ENCODE measurements at places on chromosomes 12 and 14.

- DNase-seq: no peak
Observed at GRCh38 chr12:1845886-1846285, 25.5 kb downstream of the LRTM2 start.

DNA sequence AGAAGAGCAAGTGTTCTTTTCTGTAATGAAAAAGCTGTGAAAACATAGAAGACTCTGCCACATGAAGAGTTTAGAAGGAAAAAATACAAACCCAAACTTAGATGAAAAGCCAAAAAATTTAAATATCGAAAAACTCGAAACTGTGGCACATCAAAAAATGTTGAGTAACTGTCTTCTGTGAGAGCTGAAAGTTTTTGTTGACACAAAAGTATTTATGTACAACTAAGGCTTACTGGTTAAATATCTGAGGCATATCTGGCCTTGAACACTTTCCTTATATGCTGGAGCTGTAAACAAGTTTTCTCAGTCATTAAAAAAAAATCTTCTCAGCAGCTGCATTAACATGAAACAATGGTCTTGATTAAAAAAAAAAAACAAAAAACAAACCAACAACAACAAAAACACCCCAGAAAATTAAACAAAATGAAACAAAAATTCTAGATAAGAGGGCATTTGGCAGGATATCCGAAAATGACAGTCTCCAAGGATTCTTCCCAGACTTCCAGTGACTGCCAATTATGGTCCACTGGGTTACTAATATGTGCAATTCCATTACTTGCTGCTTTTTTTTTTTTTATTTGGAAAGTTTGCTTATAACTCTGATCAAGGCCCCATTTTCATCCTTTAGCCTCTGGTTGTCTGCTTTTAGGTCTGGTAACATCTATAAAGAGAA is 84.7 kb upstream of the PAWR start:
- no peak for DNase-seq

GRCh38 chr14:95174184-95174792 is 17.0 kb upstream of the DICER1 start:
- no peak for DNase-seq

GRCh38 chr12:81573228-81573627 is 185.9 kb downstream of the PPFIA2 start:
- no peak for DNase-seq

DNA sequence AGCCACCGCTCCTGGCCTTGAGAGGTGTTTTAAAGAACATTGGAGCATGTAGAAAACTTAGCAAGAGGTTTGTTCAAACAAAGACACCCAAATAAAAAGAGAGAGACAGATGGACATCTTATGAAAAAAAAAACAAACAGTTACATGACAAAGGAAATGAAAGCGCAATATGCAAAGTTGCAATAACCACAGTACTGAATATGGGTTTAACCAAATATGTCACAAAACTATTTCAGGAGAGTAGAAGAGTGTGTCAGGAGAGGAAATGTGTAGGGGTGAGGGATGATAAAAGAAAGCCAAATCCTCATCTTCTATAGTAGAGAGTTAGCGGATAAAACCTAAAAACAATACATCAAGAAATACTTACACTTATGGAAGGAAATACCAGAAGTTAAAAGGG is 98.4 kb downstream of the GTF2A1 start:
- DNase-seq: no peak

GRCh38 chr12:102539651-102540553 is 59.5 kb upstream of the IGF1 start:
- DNase-seq: no peak

GRCh38 chr14:104550861-104551728 is 28.5 kb upstream of the C14orf180 start:
- DNase-seq: no peak

DNA sequence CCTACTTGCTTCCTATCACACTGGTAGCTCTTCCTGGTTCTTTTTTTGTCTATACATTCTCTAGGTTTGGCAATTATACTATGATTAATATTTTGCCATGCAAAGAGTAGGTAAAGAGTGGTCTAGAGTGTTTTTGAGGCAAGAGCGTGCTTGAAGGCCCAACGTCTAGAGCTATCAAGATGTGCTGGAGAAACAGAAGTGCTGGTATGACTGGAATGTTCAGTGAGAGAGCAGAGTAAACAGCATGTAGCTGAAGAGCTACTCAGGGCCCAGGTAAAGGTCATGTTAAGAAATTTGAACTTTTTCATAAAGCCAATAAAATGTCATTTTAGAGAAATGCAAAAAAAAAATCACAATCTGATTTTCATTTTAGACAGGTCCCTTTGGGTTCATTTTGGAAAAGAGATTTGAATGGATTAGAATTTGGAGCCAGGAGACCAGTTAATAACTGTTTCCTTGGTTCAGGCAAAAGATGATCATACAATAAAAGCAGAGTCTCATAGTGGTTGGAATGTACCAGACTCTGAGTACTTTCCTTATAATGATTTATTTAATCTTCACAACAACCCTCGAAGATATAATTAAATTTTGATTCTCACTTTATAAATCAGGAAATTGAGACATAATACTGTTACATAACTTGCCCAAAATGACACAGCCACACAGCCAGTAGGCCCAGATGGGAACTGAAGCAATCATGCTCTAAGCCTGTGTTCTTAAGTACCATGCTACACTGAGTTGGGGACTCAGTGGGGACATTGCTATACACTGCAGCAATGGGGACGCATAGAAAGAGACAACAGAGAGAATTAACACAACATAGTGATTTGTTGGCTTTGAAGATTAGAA is 350.1 kb downstream of the NELL2 start:
- DNase-seq: no peak

GRCh38 chr12:4579305-4580102 is 17.5 kb downstream of the DYRK4 start:
- no peak for DNase-seq

GRCh38 chr12:55712700-55713415 is 3.0 kb upstream of the BLOC1S1 start:
- no peak for DNase-seq

DNA sequence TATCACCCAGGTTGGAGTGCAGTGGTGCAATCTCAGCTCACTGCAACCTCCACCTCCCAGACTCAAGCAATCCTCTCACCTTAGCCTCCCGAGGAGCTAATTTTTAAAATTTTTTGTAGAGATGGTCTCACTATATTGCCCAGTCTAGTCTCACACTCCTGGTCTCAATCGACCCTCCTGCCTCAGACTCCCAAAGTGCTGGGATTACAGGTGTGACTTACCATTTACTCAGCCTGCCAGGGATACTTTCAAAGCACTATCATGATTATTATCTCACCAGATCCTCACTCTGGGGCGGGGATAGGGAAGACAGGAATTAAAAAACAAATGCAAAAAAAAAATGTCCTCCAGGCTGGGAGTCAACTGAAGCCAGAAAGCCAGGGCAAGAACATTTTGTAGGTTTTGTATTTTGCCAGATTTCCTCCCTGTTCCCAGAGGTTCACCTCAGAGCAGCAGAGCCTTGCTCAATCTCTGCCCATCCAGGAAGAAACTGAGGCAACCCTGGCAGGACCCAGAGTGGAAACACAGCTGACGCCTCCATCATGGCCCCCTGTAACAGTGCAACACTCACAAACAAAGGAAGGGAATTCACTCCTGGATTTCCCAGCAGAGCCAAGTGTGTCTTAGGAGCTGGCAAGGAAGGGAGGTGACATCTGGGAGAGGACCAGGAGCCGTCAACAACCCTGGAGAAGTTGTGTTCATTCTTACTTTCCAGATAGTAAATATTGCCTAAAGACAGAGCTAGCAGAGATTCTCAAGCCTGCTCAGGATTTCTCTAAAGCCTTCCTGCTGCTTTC is 73.9 kb downstream of the IRF2BPL start:
- DNase-seq: no peak

DNA sequence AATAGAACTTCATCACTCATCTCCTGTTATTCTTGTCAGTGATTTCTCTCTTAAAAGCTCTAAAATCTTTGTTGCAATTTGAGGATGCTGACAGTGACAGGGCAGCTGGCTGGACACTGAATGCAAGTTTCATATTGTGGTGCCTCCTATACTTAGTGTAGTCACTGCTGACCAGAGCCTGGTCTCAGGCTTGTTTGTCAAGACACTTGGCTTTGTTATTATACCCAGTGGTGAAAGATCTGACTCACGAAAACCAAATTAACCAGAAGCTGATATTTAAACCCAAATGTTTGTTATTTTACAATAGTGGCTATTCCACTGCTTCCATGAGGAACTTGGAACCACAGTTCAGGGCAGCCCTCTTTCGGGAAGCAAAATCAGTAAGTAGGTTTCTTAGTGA is 42.8 kb downstream of the RPGRIP1 start:
- DNase-seq: no peak

DNA sequence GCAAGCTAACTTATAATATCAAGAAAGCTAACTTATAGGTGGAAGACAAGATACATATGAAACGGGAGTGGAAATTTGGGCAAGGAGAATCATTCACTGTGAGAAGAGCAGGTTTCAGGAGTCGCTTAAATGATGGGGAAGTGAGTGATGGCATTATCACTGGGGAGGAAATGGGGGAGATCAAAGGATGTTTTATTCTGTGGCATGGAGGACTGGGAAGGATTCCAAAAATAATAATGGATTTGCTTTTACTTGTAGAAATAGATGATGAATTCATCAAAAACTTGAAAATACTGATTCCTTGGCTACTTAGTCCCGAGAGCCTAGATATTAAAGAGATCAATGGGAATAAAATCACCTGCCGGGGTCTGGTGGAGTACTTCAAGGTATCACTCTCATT is 47.8 kb downstream of the SAV1 start:
- no peak for DNase-seq

- DNase-seq: no peak
Observed at GRCh38 chr12:30570211-30570890, 125.3 kb downstream of the IPO8 start.

DNA sequence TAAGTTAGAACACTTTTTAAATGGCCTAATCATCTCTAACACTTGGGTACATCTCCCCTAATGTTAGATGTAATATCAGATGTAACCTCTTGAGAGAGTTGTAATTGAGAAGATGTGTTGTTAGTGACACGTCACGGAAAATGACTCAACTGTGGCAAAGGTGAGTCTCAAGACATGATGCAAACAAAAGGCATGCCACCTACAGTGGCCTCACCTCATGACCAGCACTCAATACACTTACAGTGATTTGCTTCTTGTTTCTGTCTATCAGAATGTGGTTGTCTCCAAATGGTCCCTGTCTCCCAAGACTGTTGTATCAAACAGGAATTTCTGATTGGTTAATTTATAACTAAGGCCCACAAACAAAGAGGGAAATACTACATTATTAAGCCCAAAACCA is 91.2 kb downstream of the SLC25A21 start:
- no peak for DNase-seq

- no peak for DNase-seq
Observed at GRCh38 chr12:112879191-112879705, 27.5 kb upstream of the OAS1 start.

- DNase-seq: no peak
Observed at GRCh38 chr14:56040121-56040520, 78.1 kb upstream of the PELI2 start.

GRCh38 chr12:104133321-104133720 is 4.7 kb downstream of the NFYB start:
- DNase-seq: no peak

GRCh38 chr14:49673586-49673985 is 14.4 kb downstream of the POLE2 start:
- no peak for DNase-seq

DNA sequence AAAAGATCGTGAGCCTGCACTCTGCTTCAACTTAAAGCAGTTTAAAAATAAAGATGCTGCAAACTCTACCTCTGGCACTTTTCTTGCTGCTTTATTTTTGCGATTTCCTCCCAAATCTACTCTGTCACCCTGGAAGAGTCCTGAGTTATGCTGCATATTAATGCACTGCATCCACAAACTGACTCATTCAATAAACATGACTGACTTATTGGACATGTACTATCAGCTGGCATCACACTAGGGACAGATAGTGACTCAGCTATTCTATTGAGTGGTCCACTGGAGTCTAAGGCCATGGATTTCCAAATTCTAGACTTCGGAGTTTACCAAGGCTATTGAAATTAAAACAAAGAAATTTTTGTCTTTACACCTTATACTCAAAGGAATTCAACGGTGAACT is 90.7 kb upstream of the PTPRR start:
- no peak for DNase-seq

GRCh38 chr12:113000433-113000832 is 22.1 kb downstream of the OAS2 start:
- no peak for DNase-seq

DNA sequence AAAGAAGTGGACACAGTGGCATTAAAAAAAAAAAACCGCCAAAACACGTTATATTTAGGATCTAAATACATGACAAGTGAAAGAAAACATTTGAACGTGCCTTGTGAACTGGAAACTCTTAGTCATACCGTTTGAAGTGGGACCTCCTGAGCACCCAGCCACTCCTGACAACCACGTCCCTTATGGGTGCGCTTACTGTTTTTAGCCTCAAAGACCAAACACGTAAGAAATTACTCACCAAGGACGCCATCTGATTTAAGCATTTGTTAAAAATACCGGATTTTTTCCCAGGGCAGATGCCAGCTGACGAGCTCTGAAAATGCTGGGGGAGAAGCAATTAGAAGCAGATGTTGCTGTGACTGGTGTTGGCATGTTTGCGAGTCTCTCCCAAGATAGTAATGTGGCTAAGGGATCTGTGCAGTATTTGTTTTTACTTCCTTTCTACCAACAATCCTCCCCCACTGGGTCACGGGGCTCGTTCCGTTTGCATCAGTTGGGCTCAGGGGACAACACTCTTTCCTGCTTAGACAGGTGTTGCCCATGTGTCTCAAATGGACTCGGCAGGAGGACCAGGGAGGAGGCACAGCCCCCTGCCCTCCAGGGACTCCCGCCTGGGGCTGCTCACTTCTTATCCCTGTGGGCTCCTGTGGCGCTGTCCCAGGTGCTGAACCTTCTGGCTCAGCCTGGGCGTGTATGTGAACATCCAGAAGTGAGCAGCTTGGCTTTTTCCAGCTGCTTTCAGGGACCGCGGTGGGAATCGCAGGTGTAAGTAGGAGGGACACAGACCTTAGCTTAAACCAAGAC is 101.0 kb downstream of the BEGAIN start:
- DNase-seq: peak; percentile 19

- no peak for DNase-seq
Observed at GRCh38 chr14:54664961-54665360, 98.0 kb downstream of the SAMD4A start.

- DNase-seq: no peak
Observed at GRCh38 chr12:126784328-126784921, 1482.5 kb upstream of the TMEM132C start.

- no peak for DNase-seq
Observed at GRCh38 chr14:56152221-56152620, 34.0 kb downstream of the PELI2 start.
